ENCODE measurements at places on chromosomes 6 and 20.

GRCh38 chr20:32116079-32116521 is 6.6 kb downstream of the TM9SF4 start:
- no peak for DNase-seq

GRCh38 chr20:10076126-10077080 is 41.6 kb downstream of the ANKEF1 start:
- DNase-seq: no peak

DNA sequence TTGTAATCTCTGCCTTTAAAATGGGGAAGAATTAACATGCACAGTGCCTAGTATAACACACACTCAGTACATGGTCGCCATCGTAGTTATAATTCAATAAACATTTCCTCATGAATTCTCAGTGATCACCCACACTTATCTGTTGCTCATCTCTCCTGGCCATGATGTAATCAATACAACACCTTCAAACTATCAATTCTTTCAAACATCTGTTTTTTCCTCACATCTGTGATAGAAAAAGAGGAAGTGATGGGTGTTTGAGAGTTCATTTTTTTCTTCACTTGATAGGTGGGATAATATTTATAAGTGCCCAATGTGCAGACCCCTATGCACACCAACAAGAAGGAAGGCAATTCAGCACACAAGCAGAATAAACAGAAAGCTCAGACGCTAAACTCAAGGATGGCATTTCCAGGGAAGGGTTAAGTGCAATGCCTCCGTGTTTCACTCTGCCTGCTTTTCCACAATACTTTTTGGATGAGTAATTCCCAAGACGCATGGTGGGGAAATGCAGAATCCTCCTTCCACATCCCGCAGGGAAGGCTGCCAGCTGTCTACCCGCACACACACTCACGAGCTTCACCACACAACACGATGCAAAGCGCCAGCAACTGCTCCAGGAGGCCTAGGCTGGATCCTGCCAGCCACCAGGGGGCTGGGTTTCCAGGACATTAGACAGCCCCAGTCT is 100.3 kb downstream of the GMPR start:
- peak; percentile 18 for DNase-seq

DNA sequence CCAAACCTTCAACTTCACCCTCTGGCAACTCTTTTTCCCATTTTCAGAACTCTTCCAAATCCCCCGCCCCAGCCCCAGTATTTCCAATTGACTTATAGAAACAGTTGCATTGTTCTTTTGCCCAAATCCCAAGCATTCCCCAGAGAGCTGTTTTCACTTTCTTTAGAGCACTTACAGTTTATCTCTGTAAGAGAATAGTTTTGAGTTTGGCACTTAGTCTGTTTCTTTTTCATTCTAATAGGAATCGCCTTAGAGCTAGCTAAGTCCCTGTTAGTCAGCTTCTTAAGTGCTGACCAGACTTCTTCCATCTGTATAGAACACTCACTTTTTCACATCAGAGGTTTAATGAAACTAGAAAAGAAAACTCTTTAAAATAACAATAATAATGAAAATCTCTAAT is 374.2 kb upstream of the FLRT3 start:
- no peak for DNase-seq

- DNase-seq: no peak
Observed at GRCh38 chr6:98576791-98577190, 257.6 kb upstream of the POU3F2 start.

- DNase-seq: no peak
Observed at GRCh38 chr6:156175971-156176421, 601.2 kb upstream of the ARID1B start.

GRCh38 chr6:39806278-39806677 is 14.1 kb downstream of the DAAM2 start:
- DNase-seq: no peak

DNA sequence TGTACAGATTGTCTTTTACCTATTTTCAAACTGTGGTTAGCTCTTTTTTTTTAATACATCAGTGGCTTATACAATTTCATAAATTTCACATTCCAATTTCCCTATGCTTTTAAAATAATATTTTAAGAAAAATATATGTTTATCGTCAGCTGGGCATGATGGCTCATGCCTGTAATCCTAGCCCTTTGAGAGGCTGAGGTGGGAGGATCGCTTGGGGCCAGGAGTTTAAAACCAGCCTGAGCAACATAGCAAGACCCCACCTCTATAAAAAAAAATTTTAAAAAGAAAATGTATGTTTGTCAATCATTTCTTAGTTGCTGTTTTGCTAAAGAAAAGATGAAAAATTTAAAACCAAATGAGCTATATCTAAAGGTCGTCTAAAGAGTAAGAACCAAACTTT is 3.4 kb downstream of the GJA1 start:
- no peak for DNase-seq

DNA sequence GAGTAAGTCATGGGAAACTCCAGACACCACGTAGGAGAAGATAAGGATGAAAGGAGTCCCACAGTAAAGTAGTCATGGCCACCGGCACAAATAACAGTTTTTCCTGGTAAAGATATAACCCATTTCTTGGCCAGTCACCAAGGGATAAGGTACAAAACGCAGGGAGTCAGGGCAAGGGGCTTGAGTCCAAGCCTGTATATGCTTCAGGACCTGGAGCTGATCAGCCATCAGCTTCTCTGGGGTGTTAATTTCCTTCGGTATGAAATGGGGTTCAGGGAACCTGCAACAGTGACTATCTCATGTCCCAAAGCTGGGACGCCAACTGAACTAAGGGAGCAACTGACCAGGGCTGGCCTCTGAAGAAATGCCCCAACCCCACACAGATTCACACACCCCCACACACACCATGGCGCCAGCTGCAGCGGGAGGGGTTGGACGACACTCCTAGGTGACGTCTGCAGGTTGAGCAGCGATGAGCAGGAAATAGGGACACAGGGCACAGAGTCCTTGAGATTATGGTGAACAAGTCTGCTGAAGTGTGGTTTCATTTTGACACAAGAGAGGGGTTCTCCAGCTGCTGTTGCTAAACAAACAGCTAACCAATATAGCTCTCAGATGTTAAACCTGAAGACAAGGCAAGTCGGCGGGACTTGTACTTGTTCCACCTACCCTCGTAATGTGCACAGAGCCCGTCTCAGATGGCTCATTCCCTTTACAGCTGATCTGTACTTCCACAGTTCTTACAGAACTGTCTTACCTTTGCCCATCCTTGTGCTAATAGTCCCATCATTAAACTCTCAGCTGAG is 7.4 kb upstream of the ADTRP start:
- DNase-seq: no peak

- no peak for DNase-seq
Observed at GRCh38 chr6:5107341-5107740, 22.2 kb downstream of the PPP1R3G start.

GRCh38 chr6:5280920-5281319 is 19.6 kb downstream of the FARS2 start:
- DNase-seq: no peak

DNA sequence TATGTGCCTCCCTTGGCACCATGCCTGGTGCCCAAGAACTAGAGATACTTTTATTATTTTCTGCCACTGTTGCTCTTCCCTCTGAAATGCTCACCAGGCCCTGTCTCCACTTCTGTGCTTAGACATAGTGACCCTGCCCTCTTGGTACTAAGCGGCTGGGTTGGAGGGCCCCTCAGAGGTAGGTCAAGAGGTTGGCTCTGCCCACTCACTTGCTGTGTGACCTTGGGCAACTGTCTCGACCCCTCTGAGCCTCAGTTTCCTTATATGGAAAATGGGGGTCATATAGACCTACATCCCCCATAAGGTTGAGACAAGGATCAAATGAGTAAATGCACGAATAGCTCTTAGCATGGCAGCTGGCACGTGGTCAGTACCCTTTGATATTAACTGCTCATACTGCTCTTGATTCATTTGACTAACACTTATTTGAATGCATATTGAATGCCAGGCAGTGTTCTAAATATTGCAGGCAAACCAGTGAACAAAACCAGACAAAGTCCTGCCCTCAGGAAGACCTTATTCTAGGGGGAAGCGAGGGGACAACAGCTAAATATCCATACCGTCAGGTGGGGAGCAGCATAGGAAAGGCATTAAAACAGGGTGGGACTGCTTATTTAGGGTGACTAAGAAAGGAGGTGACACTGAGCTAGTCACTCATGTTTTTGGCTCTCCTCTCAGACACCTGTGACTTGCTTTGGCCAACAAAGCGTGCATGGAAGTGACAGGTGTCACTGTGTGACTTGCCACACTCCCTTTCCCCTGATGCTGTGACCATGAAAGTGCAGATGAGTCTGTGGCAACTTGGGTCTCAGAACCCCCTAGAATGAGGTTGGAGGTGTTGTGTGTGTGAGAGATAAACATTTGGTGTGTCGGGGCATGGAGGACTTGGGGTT is 14.3 kb upstream of the SPO11 start:
- no peak for DNase-seq

DNA sequence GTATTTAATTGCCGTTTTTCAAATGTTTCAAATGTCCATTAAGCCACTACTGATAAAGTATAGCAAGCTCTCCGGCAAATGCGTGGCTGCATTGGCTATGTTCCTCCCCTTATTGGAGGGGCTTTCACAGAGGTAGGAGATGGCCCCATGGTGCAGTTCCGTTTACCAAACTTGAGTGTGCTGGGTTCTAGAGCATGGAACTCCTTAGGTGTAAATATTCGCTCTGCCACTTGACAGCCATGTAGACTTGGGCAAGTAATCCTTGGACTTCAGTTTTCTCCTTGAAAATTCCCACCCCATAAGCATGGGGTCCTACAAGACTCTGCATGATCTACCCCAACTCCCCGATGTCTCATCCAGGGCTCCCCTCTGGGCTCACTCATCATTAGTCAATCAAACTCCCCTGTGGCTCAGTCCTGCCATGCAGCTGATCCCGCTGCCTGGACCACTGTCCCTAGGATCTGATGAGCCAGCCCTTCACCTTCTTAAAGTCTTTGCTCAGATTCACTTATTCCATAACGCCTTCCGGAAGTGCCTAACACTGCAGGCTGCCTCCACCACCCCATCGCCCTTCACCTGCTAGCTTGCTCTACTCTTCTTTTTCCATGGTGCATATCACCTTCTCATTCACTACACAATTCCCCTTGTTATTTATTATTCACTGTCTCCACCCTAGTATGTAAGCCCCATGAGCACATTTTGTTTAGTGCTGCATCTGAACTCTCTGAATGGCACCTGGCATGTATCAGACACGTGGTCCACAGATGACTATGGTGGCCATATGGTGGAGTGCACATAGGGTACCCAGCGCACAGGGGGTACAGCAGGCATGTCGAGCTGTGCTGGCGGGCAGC is 18.8 kb downstream of the PRR18 start:
- no peak for DNase-seq

GRCh38 chr20:62413025-62413570 is 6.0 kb upstream of the CABLES2 start:
- DNase-seq: no peak

Measured in hematopoietic multipotent progenitor cell treated with erythropoietin and hydrocortisone succinate and interleukin-3 and kit ligand, for 6 days (in vitro differentiated cells).